ENCODE measurements at places on chromosomes 7 and 10.
A peak's percentile ranks its signal among the peaks of the same experiment; 100 is the strongest.

DNA sequence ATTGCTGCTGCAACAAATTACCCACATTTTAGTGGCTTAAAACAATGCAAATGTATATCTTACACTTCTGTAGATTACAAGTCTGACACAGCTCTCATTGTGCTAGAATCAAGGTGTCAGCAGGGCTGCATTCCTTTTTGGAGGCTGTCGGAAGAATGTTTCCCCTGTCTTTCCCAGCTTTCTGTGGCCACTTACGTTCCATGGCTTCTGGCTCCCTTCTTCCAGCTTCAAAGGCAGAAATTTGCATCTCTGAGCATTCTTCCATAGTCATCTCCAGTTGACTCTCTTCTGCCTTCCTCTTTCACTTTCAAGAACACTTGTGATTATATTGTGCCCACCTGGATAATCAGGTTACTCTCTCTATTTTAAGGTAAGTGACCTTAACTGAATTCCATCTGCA is 125.3 kb downstream of the GPR158 start:
- no peak for DNase-seq

- DNase-seq, result no peak
Measured at GRCh38 chr7:44971902-44972441, 6.8 kb downstream of the MYO1G start.

GRCh38 chr7:20470082-20470481 is 139.4 kb downstream of the ITGB8 start:
- no peak for DNase-seq

DNA sequence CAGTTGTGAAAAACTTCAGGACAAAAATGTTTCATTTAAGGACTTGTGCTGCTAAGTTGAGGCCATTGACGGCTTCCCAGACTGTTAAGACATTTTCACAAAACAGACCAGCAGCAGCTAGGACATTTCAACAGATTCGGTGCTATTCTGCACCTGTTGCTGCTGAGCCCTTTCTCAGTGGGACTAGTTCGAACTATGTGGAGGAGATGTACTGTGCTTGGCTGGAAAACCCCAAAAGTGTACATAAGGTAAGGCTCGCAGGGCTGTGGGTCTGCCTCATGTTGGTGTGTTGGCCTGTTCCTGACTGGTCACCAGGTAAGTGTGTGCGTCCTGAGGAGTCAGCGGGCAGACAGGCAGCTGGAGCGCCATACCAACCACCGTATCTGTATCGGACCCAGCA is 17.9 kb downstream of the OGDH start:
- DNase-seq, result no peak

DNA sequence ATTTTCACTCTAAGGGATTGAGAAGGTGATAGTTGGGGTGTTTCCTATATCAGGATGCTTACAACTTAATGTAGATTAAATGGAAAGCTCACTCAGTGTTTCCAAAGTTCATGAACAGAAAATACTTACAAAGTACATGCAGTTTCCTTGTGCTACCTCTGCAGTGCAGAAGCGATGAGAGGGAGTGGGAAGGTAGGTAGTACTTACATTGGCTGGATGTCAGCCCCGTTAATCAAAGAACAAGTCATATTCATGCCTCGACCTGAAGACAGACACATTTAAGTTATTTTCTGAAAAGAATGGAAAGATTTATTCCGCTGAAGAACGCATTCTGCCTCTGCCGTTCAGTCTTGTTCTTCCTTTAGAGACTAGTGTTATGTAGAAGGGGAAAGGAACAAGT is 93.1 kb downstream of the ZMYND11 start:
- DNase-seq, result no peak

- DNase-seq, result no peak
Measured at GRCh38 chr7:100723732-100724275, 3.5 kb downstream of the EPO start.

- peak; percentile 7 for DNase-seq
Measured at GRCh38 chr7:134831862-134832261, 52.4 kb downstream of the CALD1 start.

DNA sequence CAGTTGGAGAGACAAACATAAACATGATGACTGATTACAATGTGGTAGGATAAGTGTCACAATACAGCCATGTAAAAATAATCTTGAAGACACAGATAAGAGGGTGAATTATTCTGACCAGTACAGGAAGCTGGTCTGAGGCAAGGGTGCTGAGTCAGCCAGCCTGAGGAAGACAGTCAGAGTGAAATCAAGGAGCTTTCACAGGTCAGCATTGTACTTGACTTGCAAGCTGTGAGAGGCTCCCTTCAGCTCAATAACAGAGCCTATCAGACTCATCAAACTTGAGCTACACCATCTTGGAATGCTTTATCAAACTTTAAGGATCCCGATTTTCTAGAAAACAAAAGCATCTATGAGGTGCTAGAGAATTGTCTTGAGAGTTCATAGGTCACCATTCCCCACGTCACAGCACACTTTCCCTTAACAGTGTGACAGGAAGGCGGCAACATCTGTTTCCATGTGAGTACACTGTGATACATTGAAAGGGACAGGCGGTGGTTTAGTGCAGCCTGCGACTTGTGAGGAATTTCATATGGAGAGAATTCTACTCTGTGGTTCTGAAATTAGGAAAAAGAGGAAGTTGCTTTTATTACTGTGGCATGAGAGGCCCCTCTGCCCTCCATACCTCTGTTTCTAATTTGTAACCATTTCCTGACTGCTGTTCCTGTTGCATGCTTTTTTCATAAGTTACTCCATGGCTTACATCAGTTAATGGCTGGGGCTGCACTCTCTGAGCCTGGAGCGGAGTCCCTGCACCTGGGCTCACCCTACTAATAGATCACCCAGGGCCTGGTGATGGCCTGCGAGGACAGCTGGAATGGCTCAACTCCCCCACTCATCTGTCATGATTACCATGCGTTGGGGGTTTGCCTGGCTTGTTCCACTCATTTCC is 417.1 kb downstream of the SUGCT start:
- no peak for DNase-seq

GRCh38 chr7:155951554-155952158 is 139.4 kb upstream of the SHH start:
- DNase-seq, result no peak

GRCh38 chr7:84682543-84682942 is 488.0 kb upstream of the SEMA3A start:
- DNase-seq, result no peak

DNA sequence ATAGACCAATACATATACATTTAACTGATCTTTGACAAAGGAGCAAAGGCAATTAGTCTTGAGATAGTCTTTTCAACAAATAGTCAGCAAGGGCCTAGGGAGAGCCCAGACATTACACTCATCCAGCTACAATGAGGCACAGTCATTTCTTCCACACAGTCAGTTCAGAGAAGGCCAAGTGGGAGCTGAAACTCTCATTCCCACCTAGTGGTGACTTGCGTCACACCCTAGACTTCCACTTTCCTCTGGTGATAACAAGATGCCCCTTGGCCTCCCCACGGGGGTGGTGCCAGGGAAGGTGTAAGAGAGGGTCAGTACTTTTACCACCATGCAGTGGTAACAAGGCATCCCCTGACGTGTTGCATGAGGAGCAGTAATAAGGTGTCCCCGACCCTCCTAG is 8.0 kb downstream of the FRMPD2 start:
- no peak for DNase-seq

DNA sequence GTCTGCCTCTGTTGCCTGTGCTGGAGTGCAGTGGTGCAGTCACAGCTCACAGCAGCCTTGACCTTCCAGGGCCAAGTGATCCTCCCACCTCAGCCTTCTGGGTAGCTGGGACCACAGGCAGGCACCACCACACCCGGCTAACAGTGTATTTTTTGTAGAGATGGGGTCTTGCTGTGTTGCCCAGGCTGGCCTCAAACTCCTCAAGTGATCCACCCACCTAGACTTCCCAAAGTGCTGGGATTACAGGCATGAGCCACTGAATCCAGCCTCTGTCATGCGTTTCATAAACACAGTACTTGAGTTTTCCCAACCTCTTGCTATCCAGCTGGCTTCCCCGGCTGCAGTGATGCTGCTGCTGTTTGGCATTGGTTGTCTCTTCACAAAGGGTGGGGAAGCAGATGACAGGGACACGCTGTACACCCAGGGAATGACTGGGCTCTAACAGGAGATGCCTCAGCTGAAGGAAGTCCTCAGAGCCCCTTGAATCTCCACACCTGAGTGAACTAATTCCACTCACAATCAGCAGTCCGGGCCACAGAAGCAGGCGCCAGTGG is 191.5 kb downstream of the DIP2C start:
- DNase-seq, result no peak

DNA sequence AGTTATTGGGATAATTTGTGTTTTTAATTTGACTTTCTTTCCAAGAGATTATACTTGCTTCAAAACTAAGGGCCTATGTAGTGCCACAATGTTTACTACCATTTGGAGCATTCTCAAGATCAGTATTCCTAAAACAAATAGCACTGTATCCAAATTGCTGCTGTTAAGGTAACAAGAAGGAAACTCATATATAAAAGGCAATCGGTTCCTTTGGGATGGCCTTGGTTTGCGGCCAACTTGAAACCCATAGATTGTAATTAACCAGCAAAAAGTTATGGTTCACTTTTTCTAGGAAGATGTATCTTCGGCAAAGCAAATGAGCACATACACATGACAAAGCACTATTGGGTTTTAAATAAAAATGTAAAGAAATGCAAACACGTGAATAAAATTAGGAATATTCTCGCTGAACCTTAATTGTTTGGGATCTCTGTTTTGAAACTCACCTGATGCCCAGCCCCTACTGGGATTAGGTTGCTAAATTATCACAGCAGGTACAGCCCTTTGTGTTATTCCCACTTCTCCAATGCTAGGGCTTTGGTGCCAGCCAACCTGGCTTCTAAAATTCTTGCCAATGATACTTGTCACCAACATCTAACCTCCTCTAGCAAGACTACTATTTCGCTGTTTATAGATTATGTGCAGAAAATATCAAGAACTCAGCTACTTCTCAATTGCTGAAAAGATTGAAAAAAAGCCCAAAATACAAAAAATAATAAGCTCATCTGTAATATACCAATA is 16.0 kb downstream of the CDNF start:
- no peak for DNase-seq

- DNase-seq, result no peak
Measured at GRCh38 chr10:78520737-78521430, 487.2 kb downstream of the RPS24 start.

GRCh38 chr7:55657654-55658053 is 85.4 kb upstream of the VOPP1 start:
- DNase-seq, result no peak

GRCh38 chr7:92634205-92634604 is 44.0 kb upstream of the FAM133B start:
- no peak for DNase-seq

- DNase-seq, result no peak
Measured at GRCh38 chr7:129317450-129317849, 92.6 kb downstream of the AHCYL2 start.

DNA sequence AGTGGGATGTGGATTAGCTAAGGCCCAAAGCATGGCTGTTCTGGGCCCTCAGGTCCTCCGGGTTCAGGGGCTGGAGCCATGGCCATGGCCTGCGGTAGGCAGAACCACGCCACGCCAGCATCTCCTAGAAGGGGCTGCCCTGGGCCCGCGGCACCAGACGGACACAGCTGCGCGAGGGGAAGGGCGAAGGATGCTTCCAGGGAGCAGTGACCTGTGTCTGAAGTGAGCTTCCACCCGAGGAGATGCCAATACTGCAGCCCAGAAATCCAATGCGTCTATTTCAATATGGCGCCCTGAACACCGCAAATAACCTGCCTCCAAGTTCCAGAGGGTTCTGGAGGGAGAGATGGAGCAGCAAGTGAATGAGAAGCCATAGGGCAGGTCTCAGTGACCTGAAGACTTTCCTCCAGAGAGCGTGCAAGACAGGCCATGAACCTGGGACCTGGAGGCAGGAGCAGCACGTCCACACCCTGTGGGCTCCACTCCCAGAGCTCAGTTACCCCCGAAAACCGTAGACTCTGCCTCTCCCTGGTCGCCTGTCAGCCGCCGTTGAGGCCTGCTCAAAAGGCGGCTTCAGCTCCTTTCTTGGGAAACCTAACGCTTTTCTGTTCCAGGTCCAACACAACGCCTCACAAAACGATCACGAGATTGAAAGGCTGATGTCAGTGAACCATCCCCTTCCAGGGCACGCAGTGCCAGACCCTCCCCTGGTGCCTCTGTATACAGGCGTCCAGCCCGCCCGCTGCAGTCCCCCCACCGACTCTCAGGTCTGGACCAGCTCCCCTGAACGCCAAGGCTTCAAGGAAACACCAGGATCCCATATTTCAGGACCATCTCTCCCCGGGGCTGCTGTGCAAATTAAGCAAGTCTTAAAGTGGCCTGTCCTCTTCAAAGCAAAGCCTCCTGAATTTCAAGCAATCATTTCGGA is 37.4 kb downstream of the AMZ1 start:
- no peak for DNase-seq

GRCh38 chr10:47195274-47195885 is 104.6 kb upstream of the GDF10 start:
- no peak for DNase-seq

DNA sequence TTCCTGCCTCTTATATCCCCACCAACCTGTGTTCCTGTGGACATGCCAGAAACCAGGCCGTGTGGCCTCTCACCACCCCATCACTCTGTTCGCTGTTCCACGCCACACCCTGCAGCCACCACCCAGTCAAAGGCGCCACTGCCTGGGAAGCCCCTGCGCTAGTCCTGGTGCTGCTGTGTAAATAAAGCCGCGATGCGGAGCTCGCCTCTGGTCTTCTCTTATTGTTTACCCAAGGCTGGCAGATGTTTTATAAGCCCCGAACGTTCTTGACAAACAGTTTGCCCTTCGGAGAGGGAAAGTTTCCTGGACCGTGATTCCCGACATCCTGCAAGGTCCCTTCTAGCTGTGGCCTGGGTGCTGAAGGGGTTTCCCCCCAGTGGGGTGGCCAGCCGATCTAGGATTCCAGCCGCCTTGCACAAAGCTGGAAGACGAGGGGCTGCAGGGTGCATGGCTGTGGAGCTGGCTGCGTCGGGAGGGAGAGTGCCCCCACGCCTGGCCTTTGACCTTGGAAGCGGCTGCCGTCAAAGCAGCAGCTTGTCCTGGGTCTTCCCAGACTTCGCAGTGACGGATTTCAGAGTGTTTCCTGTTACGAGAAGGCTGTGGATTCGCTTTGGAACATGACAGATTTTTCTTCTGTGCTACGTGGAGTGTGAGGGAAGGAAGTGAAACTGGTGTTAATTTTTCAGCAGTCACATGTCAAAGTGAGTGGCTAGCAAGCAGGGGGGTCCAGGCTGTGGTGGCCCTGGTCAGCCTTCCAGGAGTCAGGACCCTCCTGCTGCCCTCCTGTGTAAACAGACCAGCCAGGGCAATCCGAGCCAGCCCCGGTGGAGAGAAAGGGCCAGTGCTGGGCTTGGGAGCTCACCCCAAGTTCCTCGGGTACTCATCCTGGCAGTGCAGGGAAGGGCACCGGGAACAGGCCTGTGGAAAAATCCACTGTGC is 61.6 kb downstream of the LHPP start:
- no peak for DNase-seq

- DNase-seq, result no peak
Measured at GRCh38 chr10:70950037-70950436, 61.7 kb upstream of the PCBD1 start.

DNA sequence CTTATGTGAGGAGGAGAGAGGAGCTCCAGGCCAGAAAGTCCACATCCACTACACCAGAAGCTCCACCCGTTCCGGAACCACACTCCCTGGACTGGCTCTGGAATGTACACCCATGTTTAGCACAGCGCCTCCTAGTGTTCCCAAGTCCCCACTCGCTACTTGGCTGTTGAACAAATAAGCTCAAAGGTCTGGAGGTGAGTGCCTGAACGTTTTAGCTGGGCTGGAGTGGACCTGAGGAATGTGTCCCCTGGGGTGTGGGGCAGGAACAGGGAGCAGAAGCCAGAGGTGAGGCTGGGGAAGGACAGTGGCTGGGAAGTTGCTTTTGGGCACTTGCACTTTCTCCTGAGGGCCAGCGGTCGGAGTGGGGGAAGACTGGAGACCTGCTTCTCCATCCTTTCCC is 164.1 kb upstream of the CDCA7L start:
- DNase-seq, result peak; percentile 70

- DNase-seq, result peak; percentile 8
Measured at GRCh38 chr7:12771378-12771877, 84.0 kb downstream of the ARL4A start.
